ENCODE measurements at places on chromosomes 6 and 20.

- no peak for DNase-seq
Measured at GRCh38 chr20:23446505-23446904, 6.2 kb downstream of the CST11 start.

DNA sequence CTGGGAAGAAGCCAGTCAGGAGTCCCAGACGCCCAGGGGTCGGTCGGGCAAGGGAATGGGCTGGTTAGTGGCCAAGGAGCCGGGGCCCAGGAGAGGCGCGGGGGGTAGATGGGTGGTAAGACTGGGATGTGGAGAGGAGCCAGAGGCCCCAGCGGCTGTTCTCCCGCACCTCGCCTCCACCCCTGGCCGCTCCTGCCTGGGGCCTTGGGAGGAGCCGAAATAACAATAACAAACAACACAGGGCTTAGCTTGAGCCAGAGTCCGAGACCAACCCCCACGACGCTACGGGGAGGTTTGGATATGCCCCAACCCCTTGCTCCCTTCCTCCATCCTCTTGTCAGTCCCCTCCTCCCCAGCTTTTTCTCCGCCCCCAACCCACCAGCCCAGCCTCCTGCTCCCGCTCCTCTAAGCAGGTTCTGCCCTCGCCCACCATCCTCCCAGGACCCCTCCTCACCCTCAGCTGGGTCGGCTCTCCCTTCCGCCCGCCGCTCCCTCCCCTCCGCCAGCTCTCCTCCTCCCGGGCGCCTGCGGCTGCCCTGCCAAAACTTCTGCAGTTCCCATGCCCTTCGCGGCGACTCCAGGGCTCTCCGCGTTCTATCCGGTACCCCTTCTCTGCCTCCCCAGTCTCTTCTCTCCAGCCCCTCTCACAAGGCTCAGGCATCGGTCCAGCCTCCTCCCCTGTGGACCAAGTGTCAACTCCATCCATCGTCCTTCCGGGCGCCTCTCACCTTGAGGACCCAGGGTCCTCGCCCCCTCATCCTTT is 1.1 kb downstream of the RNF39 start:
- no peak for DNase-seq

GRCh38 chr20:15654208-15654649 is 919.0 kb downstream of the KIF16B start:
- DNase-seq, result no peak

- no peak for DNase-seq
Measured at GRCh38 chr6:112581015-112581414, 233.9 kb downstream of the RFPL4B start.

GRCh38 chr6:3379482-3380060 is 77.3 kb downstream of the SLC22A23 start:
- DNase-seq, result no peak

DNA sequence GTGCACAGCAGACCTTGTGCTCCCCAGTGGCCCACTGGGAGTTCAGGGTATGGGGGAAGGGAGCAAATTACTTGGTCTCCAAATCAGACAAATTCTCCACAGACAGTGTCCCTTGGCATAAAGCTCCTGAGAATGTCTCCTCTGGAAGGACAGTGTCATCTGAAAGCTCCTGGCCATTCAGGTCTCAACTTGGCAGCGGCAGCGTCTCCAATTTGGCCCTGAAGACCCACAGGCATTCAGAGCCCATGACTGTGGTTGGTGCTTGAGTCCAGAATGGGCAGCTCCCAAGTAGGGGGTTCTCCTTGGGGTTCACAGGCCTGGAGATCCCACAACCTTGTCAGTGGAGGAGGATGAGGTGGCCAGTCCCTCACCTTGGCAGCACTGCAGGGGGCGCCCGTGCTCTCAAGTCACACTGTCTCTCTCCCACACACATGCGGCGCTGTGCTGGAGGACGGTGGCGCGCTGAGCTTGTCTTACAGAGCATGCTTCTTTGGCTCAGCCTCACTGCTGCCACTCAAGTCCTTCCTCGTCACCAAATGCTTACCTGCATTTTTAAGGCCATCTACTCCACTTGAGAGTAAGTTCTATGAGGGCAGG is 20.7 kb downstream of the DYNLRB1 start:
- DNase-seq, result no peak

DNA sequence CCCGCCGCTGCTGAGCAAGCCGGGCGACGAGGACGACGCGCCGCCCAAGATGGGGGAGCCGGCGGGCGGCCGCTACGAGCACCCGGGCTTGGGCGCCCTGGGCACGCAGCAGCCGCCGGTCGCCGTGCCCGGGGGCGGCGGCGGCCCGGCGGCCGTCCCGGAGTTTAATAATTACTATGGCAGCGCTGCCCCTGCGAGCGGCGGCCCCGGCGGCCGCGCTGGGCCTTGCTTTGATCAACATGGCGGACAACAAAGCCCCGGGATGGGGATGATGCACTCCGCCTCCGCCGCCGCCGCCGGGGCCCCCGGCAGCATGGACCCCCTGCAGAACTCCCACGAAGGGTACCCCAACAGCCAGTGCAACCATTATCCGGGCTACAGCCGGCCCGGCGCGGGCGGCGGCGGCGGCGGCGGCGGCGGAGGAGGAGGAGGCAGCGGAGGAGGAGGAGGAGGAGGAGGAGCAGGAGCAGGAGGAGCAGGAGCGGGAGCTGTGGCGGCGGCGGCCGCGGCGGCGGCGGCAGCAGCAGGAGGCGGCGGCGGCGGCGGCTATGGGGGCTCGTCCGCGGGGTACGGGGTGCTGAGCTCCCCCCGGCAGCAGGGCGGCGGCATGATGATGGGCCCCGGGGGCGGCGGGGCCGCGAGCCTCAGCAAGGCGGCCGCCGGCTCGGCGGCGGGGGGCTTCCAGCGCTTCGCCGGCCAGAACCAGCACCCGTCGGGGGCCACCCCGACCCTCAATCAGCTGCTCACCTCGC is 1.5 kb downstream of the ARID1B start:
- DNase-seq, result peak; percentile 54

GRCh38 chr6:45196121-45196520 is 132.0 kb upstream of the RUNX2 start:
- peak; percentile 34 for DNase-seq

- no peak for DNase-seq
Measured at GRCh38 chr6:69584913-69585729, 211.7 kb downstream of the LMBRD1 start.

- DNase-seq, result no peak
Measured at GRCh38 chr20:51423810-51424209, 118.7 kb downstream of the NFATC2 start.

DNA sequence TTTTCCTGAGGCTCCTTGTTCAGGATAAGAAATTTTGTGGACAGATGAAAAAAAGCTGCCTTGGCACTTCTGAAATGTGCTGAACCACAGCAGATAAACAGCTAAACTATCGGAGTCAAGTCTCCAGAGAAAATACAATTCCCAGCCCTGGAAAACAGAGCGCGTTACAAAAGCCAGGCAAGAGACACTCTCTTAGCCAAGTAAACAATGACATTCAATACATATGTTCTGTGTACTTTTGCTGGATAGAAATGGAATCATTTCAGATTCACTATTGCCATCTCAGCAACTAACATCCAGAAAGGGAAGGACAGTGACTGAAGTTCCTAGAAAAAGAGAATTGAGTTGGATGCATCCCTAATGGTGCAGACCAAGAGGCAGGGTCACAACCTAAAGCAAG is 196.8 kb upstream of the NRSN1 start:
- no peak for DNase-seq

DNA sequence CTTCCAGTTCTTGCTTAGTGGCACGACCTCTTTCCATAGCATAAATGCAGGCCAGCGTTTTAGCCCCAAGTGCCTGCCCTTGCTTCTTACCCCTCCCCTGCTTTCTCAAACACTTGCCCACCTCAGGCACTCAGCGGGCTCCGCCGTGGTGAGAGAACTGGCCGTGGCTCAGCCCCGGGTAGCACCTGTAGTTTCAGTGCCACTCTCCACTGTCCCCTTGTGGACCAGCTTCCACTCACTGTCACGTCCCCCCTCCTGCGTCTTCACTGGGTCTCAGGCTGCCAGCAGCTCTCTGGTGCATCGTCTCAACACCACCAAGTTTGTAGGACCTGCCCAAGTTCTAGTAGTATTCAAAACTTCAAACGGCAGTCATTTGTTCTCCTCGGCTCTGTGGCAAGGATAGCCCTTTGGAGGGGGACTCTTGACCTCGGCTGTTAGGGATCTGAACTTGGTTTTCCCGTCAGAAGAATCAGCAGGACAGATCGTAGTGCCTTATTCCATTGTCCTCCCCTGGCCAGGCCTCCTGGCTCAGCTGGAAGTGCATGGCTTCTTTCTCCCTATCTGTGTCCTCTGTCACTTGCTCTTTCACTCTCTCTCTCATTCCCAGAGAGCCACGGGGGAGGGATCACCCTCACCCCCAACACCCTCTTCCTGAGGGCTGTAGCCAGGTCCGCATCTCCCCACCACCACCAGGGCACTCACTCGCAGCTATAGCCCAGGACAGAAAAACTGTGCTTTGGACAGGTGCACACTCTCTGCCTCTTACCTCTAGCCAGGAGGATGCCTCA is 44.6 kb downstream of the STK35 start:
- no peak for DNase-seq

DNA sequence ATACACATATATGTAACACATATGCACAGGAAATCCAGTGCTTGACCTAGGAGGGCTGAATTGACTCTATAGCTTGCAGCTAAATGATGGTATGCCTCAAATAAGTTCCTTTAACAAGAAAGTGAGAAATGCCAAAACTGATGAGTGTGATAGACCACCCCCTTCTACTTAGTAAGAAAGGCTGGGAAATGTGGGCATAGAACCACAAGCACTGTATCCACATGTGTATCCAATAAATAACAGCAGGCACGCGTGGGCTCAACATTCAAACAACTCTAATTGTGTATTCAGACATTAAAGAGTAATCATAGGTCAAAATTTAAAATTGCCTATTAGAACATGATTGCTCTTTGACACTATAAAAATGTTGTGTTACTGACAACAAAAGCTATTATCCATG is 54.1 kb downstream of the FAM83B start:
- DNase-seq, result no peak

- DNase-seq, result no peak
Measured at GRCh38 chr6:142827991-142828390, 117.0 kb downstream of the HIVEP2 start.

DNA sequence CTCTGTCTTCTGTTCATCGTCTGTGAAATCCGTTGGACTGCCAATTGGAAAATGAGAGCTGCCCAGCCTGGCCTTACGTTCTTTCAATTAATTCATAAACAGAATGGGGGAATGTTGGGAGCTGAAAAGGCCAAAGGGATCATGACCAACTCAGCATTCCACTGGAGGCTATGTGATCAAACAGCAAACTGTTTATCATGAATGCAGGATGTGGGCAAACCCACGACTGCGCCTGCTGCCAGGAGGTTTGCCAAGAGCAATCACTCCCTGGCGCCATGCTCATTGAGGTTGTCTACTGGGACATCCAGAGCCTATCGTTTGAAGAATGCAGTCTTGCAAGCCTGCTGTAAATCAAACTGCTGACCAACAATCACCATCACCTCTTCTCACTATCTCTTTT is 9.3 kb upstream of the FKBP1A start:
- DNase-seq, result no peak

- DNase-seq, result no peak
Measured at GRCh38 chr20:21548390-21549035, 34.6 kb upstream of the NKX2-2 start.

DNA sequence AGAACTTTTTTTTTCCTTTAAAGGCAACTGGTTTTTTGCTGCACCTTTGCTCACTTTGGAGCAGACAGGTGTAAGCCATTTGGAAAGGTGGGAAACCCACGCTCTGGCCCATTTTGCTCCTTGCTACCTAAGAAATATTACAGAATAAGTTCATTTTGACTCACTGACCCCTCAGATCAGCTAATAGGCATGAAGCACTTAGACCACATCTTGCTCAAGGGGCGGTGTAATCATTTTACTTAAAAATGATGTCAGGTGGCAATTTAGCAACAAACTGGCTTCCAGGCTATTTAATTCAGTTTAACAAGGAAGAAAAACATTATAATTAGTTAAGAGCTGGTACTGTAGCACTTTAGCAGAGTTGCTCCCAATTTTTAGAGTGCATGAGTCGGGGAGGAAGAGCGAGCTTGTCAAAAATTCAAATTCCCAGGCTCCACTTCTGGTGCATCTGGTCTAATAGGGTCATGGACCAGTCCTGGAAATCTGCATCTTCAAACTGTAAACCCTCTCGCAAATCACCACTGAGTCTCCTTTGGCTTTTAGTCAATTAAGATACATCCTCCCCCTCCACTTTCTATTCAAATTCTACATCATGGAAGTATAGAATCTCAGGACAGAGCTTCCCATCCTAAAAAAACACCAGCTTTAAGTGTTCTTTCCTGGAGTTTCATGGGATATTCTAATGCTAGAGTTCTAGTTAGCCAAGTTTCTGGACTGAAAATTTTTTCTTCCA is 38.2 kb downstream of the JAG1 start:
- DNase-seq, result no peak

DNA sequence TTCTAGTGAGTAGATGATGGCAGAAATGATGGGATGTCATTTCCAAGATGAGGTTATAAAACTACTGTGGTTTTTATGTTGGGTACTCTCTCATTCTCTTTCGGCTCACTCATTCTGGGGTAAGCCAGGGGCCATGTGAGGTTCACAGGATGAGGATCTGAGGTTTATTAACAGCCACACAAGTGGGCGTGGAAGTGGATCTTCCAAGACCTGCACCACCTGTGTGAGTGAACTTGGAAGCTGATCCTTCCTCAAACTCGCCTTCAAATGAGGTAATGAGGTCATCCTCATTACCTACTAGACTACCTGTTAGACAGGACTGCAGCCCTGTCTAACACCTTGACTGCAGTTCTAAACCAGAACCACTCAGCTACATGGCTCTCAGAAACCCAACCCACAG is 45.1 kb upstream of the TAGAP start:
- DNase-seq, result no peak

- DNase-seq, result no peak
Measured at GRCh38 chr6:2799936-2800527, 34.8 kb downstream of the WRNIP1 start.

DNA sequence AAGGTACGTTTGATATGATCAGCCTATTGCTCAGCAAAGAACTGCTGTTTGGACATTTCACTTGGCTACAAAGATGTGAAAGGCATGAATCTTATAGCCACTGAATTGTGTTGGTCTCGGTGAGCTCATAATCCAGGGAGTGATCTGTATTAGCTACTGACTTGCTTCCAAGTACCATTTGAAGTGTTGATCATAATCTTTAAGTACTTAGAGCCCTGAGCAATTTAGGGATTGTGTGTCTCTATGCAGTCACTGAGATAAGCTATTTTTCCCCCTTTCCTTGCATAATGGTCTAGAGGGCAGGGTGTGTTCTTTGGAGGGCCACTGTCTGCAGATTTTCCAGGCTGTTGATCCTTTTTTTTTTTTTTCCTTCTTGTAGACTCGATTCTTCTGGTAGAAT is 393.6 kb downstream of the ESR1 start:
- DNase-seq, result no peak

DNA sequence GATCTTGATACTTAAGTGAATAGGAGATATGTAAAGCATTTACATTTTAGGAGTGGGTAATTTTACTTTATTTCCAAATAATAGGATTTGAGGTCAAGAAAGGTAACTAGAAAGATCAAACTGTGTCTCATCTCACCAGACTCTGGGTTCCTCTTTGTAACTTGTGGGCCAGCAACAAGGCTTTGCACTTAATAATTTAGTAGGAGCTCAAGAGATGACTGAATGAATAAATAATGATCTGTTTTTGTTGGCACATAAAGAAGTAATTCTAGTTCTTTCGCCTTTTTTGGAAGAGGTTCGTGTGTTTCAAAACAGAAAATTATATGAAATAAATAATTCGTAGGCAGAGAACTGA is 67.4 kb upstream of the FABP7 start:
- DNase-seq, result no peak

GRCh38 chr6:142339113-142339512 is 37.3 kb downstream of the ADGRG6 start:
- DNase-seq, result peak; percentile 53

- no peak for DNase-seq
Measured at GRCh38 chr6:129893640-129894039, 32.5 kb upstream of the TMEM244 start.

- no peak for DNase-seq
Measured at GRCh38 chr6:63440594-63440993, 120.8 kb upstream of the LGSN start.

Data from DMS79 (cell line).